Femur (tissue), 1 donor: ENCODE measurements at places on chromosomes 1 and 21.
A peak's percentile ranks its signal among the peaks of the same experiment; 100 is the strongest.

- no peak for DNase-seq
Measured at GRCh38 chr1:154773551-154773950, 96.5 kb downstream of the KCNN3 start.

- DNase-seq = no peak
Measured at GRCh38 chr1:5265438-5266075, 611.1 kb downstream of the AJAP1 start.

GRCh38 chr1:198287916-198288315 lies 131.1 kb downstream of the NEK7 start:
- no peak for DNase-seq

- DNase-seq = no peak
Measured at GRCh38 chr1:20590306-20590777, 1.4 kb downstream of the CDA start.

DNA sequence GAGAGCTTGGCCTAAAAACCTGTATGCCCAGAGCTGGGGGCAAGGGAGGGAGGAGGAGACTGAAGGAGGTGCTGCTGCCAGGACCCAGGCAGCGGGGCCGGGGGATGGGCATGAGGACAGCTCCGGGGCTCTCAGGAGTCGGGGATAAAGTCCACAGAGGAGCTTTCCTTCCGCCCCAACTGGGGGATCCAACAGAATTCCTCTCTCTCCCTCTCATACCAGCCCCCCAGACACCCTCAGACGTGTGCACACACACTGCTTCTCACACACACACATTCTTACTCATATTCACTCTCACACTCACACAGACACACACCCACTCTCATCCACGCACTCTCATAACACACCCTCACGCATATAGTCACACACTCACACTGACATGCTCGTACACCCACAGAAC lies 39.1 kb downstream of the SYF2 start:
- DNase-seq = no peak

GRCh38 chr1:185694081-185694480 lies 40.1 kb upstream of the HMCN1 start:
- DNase-seq = peak; percentile 27

DNA sequence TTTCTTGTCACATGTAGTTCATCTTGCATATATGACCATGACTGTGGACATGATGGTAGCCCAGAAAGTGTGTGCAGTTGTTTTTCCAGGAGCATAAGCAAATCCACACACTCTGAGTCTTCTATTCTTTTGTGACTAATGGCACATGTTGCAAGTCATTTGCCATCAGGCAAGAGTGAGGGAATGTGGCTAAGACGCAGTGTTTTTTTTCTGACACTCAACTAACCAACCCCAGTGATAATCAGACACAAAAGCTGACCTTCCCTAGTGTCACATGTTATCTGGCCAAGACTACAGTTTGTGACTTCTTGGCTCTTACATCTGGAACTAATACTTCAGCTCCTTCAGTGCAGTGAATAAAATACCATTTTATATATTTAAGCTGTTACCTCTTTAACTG lies 108.8 kb downstream of the ITSN1 start:
- no peak for DNase-seq

GRCh38 chr1:84691122-84691783 lies 992 bp upstream of the SSX2IP start:
- DNase-seq = no peak

- peak; percentile 57 for DNase-seq
Measured at GRCh38 chr1:24909388-24909898, 20.6 kb downstream of the RUNX3 start.

DNA sequence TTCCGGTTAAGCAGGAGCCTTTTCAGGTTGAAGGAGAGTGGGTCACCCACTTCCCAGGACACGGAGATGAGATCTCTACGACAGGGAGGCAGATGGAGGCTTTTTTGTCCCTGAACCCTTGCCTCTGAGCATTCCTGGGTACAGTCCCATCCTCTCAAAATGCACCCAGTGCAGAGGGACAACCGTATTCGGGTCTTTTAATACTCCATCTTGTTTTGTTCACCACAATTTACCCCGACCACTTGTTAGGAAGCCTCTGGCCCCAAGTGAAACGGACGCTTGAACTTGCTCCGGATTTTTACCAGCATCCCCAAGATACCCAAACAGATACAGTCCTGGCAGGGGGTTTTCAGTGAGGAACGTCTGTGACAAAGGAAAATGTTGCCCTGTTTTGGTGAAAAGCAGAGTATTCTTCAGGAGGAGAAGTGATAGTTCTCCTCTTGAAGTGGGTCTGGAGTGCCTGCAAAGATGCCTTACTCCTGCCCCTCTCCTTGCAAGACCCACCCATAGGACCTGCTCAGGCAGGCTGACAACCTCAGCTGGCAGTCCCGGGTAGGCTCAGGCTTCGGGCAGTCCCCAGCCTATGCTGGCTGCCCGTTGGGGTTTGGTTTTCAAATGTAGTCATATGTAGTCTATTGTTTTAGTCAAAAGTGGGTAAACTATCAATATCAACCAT lies 669 bp upstream of the ARL8A start:
- DNase-seq = no peak

DNA sequence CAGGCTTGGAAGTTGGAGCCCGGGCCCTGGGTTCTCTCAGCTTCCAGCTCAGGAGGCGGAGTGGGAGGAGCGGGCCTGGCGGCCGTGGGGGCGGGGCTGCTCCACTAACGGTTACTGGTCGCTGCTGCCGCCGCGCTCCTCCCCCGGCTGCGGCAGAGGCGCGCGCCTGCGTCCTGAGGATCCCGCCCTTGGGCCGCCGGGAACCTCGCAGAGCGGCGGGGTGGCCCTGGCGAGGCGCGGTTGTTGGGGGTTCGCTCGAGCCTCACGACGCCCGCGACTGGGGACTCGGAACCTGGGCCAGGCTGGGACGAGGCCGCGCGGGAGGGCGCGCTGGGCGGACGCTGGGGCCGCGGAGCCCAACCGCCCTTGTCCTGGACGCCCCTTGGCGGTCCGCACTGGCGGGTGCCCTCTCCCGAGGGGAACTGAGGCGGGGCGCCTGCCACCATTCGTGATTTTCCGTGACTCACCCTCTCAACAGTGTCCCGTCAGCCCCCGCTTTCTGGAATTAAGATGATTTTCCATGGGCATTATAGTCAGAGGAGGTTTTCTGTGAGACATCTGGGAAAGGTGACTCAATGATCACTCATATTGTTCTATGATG lies 34.1 kb downstream of the OR2G3 start:
- DNase-seq = peak; percentile 79

DNA sequence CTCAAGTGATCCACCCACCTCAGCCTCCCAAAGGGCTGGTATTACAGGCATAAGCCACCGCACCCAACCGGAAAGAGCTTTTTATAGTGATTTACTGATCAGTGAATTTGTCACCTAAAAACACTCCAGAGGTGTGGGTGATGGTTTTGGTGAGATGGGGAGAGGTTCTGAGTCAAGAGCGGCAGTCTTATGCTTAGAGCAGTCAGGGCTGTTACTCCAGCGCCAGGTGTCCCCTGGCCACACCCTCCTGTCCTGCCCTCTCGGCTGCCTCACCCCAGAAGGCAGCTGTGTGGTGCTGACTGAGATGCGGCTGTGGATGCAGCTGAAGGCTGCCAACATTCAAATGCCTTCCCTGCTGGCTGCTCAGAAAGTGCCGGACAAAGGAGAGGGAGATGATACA lies 94.5 kb upstream of the LPGAT1 start:
- peak; percentile 66 for DNase-seq

DNA sequence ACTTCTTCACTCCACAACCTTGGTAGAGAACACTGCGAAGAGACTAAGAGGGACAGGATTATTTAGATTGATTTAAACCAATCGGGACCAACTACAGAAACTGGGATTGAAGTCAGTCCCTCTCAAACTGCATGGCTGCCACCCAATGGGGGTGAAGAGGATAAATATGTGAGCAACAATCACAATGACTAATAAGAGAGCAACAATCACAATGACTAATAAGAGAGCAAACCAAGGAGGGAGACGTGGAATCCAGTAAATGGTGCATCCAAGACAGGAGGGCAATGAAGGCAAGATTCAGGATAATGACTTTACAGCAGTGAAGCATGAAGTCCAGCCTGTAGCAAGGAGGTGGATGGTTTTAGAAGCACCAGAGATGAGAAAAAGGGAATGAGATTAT lies 322.8 kb downstream of the TTLL7 start:
- DNase-seq = no peak

GRCh38 chr1:226017070-226017469 lies 17.9 kb upstream of the SDE2 start:
- no peak for DNase-seq

DNA sequence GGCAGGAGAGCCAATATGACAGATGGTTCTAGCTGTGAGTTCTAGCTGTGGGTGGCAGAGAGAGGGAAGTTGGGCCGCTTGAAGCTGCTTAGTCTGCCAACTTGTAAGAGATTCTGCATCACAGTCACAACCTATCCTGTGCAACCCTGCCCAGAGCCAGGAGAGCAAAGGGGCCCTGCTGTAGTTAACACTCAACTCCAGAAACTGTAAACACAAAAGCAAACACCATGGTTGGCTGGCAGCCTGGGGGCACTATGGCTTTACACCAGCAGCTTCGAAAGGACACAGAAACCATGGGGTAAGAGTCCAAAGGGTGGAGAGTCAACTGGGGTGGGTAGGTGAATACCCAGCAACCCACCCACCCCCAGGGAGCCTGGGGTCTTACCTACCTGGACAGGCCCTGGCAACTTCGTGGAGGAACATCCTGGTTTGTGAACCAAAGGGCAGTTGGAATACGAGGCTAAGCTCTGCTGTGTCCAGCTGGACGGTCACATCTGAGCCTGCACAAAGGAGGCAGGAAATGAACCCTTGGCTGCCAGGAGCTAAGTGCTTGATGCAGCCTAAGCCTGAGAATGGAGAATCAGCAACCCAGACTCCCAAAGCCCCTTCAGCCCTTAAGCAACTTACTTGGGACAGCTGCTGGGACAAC lies 6.4 kb downstream of the INPP5B start:
- no peak for DNase-seq

DNA sequence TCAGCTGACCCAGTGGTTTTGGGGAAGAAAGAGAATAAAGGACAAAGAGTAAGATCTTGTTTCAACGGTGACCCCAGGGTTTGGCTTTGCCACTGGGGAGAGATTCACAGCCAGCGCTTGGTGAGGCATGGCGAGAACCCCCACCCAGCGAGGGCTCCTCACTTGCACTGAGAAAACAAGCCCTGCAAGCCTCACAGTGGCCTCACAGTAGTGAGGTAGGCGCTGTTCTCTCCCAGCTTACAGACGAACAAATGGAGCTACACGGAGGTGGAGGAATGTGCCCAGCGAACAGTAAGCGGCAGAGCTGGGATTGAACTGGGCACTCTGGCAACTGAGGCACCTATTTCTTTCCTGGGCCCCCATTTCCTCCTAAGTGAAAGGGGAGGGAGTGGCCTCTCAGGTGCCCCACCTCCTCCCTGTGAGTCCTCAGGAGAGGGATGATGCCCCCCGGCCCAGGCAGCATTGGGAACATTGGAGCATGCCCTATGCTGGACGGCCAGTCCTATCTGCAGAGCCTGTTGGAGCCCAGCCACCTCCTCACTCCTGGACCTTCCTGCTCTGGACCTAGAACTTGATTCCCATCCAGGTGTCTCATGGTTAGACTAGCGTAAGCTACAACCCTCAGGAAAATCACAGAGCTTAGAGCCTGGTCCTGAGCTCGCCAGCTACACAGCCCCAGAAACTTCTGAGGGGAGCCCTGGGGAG lies 73.4 kb upstream of the EDN2 start:
- no peak for DNase-seq

- DNase-seq = no peak
Measured at GRCh38 chr1:55399346-55399745, 184.2 kb upstream of the USP24 start.

- no peak for DNase-seq
Measured at GRCh38 chr1:167083066-167083665, 7.0 kb downstream of the GPA33 start.

DNA sequence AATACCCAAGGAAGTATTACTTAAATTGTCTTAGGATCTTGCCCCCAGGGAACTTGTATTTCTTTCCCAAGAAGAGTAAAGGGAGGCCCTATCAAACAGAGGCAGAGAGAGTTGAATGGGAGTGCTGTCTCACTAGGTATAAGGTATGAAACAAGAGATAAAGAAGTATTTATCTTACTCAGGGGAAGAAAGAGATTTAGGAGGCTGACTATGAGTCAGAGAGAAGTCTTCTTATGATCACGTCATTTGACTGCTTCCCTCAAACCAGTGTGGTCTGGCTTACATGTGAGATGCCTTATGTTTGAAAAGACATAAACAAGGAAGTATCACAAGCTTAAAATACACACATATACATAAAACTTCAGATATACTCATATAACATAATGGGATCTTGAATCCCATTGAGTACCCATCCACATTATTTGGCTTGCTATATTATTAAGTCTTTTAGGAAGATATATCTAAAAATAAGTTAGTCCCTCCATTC lies 29.6 kb downstream of the DUSP10 start:
- no peak for DNase-seq

DNA sequence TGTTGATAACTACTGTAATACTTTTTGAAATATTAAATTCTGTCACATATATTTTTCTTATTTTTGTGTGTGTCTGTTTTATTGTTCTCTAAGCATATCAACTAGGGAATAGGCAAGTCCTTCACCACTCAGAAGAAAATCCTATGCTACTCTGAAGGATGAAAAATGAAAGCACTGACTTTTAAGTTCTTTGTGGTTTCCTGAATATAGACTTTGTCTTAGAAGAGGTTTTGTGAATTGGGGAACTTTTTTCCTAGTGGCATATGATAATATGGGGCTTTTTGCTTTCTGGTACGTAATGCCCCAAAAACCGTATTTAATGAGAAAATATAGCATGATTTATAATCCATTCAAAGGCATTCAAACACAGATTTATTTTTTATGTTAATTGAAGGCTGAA lies 136.0 kb downstream of the SNX7 start:
- no peak for DNase-seq

DNA sequence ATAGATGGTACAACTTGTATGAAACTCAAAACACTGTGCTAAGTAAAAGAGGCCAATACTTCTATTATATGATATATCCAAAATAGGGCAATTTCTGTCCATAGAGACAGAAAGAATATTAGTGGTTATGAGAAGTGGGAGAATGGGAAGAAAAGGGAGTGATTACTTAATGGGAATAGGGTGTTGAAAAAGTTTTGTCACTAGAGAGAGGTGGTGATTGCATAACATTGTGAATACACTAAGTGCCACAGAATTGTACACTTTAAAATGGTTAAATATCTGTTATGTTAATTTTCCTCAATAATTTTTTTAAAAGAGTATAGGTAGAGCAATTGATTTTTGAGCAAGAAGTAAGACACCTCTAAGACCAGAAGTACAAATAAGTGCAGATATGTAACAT lies 29.7 kb downstream of the GNAT2 start:
- no peak for DNase-seq

DNA sequence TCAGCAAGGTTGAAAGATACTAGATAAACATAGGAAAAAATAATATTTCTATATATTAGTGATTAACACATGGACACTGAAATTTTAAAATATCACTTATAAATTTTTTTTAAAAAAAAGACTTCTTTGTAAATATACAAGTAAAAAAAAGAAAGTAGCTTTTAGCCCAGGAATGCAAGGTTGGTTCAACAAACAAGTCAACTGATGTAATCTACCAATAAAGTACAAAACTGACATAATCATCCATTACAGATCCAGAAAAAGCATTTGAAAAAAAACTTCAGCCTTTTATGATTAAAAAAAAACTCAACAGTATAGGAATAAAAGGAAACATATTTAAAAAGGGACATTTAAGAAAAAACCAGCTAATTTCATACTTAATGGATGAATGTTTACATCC lies 48.4 kb downstream of the TRMT1L start:
- no peak for DNase-seq
